Naive thymus-derived CD4-positive, alpha-beta T cell (primary cell): ENCODE measurements at places on chromosomes 5 and 9. TPM values are rescaled to one million over a fixed set of nuclear protein-coding genes. Genes with fewer than 3 reads are reported as not detected.

Gene WDR31
- 1.0 TPM for total RNA-seq

Gene FAM200C
- 0.94 TPM for total RNA-seq

Gene CAVIN4
- not detected for total RNA-seq

Gene SPINK6
- total RNA-seq, result not detected in 2 replicates

Gene PFN3
- total RNA-seq, result not detected

Gene PLPPR1
- total RNA-seq, result not detected

Gene CDK5RAP2
- total RNA-seq, result 66.7 TPM

Gene PHF24
- not detected in 2 replicates for total RNA-seq

Gene PCDHB7
- not detected in 2 replicates for total RNA-seq

GRCh38 chr9:10525972-10526371 is 86.8 kb downstream of the PTPRD start:
- H3K4me3 ChIP-seq, result no peak overlapping the region
- no peaks in the 10 kb centered on the region for H3K4me1 ChIP-seq
- H3K27ac ChIP-seq, result no peak overlapping the region
- DNase-seq, result no peak

GRCh38 chr9:95870352-95870751 is 5.1 kb upstream of the ERCC6L2 start:
- H3K36me3 ChIP-seq, result no peaks in the 10 kb centered on the region
- H3K4me3 ChIP-seq, result no peak overlapping the region
- DNase-seq, result no peak
- no peaks in the 10 kb centered on the region for H3K27me3 ChIP-seq

- no peaks in the 10 kb centered on the region for H3K4me1 ChIP-seq
- no peak for DNase-seq
- H3K36me3 ChIP-seq, result no peaks in the 10 kb centered on the region
- H3K4me3 ChIP-seq, result no peak overlapping the region
- H3K27me3 ChIP-seq, result no peaks in the 10 kb centered on the region
- no peak overlapping the region for H3K27ac ChIP-seq
Measured at GRCh38 chr9:84450029-84450428, 109.5 kb upstream of the SLC28A3 start.

DNA sequence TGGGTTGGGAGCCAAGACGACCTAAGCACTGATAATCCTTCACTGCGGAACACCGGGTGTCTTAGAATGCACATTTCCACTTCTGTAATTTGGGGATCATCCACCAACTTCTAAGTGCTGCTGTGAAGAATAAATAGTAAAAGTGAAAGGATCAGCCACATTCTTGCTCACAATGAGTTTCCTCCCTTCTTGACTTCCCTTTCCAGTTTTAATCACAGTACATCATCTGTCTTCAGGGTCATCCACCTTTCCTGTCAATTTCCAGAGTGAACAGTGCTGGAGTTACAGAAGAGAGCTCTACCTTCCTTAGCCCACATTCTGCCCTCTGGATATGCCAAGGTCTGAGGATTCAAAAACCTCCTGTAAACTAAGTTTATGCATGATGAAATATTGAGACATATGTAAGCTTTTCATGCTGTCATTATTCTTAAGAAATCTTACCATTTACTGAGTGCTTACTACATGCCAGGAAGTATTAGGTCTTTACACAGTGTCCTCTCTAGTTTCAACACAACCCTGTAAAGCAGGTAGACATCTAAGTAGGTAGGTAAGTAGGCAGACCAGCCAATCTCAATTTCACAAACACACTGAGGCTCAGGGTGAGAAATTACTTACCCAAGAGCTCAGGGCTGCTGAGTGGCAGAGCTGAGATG is 105.2 kb downstream of the CDK5RAP2 start:
- H3K27me3 ChIP-seq, result no peaks in the 10 kb centered on the region
- no peak for DNase-seq
- H3K27ac ChIP-seq, result no peak overlapping the region
- no peaks in the 10 kb centered on the region for H3K4me1 ChIP-seq

DNA sequence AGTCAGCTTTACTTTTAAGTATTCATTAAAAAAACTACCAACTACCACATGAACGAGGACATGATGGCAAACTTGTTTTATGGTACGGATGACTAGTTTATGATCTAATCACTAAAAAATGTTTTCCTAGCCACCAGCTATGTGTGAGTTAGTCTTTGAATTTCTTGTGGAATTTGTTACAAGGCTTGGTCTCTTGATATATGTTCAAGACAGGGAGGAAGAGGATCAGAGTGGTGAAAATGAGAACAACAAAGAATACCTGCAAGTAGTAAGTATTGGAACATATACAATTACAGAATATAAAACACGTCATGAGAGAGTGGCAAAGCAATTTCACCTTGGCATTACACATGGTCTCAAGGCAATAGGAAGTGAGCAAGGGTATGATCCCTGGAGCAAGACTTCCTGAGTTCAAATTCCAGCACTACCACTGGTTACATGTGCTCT is 548.6 kb upstream of the TLE4 start:
- H3K27me3 ChIP-seq, result no peaks in the 10 kb centered on the region
- H3K27ac ChIP-seq, result no peak overlapping the region
- no peaks in the 10 kb centered on the region for H3K36me3 ChIP-seq

DNA sequence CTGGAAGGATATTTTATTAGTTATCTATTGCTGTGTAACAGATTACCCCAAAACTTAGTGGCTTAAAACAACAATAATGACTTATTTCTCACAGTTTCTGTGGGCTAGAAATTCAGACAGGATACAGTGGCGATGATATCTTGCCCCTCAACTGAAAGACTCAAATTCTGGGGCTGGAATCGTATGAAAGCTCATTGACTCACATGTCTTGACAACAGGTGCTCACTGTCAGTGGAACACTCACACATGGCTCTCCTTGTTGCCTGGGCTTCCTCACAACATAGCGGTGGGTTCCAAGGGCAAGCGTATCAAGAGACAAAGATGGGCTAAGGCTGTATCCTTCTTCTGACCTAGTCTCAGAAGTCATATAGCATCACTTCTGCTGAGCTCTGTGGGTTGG is 3.7 kb upstream of the GNPDA1 start:
- H3K4me3 ChIP-seq, result no peak overlapping the region
- peak overlapping the region; percentile 63 for H3K27ac ChIP-seq
- no peaks in the 10 kb centered on the region for H3K36me3 ChIP-seq
- no peak for DNase-seq
- H3K27me3 ChIP-seq, result no peaks in the 10 kb centered on the region

GRCh38 chr5:65815161-65815560 is 93.2 kb downstream of the NLN start:
- no peak overlapping the region for H3K27ac ChIP-seq
- DNase-seq, result no peak
- H3K36me3 ChIP-seq, result no peaks in the 10 kb centered on the region

DNA sequence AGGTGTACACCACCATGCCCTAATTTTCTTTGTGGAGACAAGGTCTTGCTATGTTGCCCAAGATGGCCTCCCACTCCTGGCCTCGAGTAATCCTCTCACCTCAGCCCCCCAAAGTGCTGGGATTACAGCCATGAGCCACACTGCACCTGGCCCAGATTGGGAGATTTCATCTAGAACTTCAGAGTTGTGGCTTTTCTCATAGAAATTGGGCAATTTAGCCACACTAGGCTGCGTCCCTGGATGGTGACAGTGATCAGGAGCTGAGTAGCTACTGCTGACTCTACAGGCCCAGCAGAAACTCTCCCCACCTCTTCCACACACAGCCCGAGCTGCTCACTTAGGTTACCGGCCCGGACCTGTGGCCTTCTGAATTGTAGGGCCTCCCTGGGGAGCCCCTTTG is 7.7 kb downstream of the PFN3 start:
- no peak for DNase-seq
- H3K4me1 ChIP-seq, result peaks cover 27% of the 10 kb centered on the region
- H3K27me3 ChIP-seq, result no peaks in the 10 kb centered on the region
- H3K4me3 ChIP-seq, result no peak overlapping the region

GRCh38 chr5:7668161-7668560 is 182.8 kb downstream of the CFAP90 start:
- H3K27me3 ChIP-seq, result no peaks in the 10 kb centered on the region
- H3K4me1 ChIP-seq, result no peaks in the 10 kb centered on the region
- no peak overlapping the region for H3K4me3 ChIP-seq
- no peak overlapping the region for H3K27ac ChIP-seq
- DNase-seq, result no peak
- H3K36me3 ChIP-seq, result no peaks in the 10 kb centered on the region

DNA sequence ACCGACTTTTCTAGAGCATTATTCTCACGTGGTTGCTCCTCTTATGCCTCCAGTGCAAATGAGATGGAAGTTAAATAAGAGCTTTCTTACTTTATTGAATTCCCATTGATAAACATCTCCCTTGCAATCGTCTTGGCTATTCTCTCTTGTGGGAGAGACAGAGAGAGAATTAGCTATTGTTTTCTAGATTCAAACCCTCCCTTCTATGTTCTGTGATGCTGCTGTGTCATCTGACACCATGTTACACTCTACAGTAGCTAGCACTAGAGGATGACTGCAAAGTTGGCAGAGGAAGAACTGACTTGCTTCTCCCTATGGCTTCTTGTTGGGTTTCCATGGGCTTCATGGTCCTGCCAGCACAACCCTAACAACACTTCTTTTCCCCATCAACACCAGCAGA is 134.6 kb upstream of the RANBP3L start:
- no peaks in the 10 kb centered on the region for H3K27me3 ChIP-seq
- H3K4me3 ChIP-seq, result no peak overlapping the region
- no peaks in the 10 kb centered on the region for H3K4me1 ChIP-seq
- no peak overlapping the region for H3K27ac ChIP-seq
- DNase-seq, result no peak
- no peaks in the 10 kb centered on the region for H3K36me3 ChIP-seq

DNA sequence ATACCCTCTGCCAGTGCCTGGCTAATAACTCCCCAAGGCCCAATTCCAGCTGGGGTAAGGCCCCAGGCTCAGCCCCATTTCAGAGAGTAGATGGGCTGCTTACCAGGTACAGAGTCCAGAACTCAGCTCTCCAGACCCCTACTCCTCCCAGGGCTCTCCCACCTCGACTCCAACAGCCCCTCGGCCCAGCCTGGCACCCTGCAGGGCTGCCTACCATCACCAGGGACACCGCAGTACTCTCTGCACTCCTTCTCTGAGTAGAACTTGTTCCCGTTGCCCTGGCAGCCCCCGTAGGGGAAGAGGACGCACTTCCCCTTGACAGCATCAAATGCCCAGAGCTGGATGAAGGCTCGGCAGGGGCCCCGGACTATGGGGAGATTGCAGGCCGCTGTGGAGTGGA is 17.4 kb downstream of the AMBP start:
- no peak overlapping the region for H3K4me3 ChIP-seq
- no peak overlapping the region for H3K27ac ChIP-seq
- peaks cover 3% of the 10 kb centered on the region for H3K27me3 ChIP-seq
- no peak for DNase-seq
- H3K4me1 ChIP-seq, result no peaks in the 10 kb centered on the region

DNA sequence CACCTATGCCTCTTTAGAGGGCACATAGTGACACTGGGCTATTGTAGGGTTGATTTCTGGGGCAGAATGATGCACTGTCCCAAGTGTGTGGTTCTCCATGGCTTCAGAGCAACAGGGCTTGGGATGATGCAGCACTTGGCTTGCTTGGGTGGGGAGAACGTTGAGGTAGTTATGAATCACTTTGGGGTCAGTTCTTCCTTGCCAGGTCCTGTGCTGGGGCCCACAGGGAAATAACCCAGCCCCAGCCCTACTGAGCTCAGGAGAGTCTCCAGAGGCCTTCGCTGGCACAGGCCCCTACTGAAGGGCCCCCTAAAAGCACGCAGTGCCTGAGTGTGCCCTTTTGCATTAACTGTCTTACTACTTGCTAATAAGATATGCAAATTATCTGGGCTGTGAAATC is 24.2 kb downstream of the JADE2 start:
- no peak overlapping the region for H3K4me3 ChIP-seq
- H3K27ac ChIP-seq, result no peak overlapping the region
- H3K4me1 ChIP-seq, result peaks cover 28% of the 10 kb centered on the region
- no peak for DNase-seq
- H3K27me3 ChIP-seq, result no peaks in the 10 kb centered on the region

- peaks cover 22% of the 10 kb centered on the region for H3K4me1 ChIP-seq
- H3K27me3 ChIP-seq, result no peaks in the 10 kb centered on the region
- no peak overlapping the region for H3K27ac ChIP-seq
- H3K36me3 ChIP-seq, result peaks cover 3% of the 10 kb centered on the region
Measured at GRCh38 chr5:5430136-5430535, 7.7 kb downstream of the ICE1 start.

- no peak overlapping the region for H3K4me3 ChIP-seq
- H3K4me1 ChIP-seq, result peaks cover 14% of the 10 kb centered on the region
- no peaks in the 10 kb centered on the region for H3K36me3 ChIP-seq
- no peaks in the 10 kb centered on the region for H3K27me3 ChIP-seq
- no peak overlapping the region for H3K27ac ChIP-seq
Measured at GRCh38 chr9:114697951-114698351, 16.0 kb upstream of the TEX48 start.

DNA sequence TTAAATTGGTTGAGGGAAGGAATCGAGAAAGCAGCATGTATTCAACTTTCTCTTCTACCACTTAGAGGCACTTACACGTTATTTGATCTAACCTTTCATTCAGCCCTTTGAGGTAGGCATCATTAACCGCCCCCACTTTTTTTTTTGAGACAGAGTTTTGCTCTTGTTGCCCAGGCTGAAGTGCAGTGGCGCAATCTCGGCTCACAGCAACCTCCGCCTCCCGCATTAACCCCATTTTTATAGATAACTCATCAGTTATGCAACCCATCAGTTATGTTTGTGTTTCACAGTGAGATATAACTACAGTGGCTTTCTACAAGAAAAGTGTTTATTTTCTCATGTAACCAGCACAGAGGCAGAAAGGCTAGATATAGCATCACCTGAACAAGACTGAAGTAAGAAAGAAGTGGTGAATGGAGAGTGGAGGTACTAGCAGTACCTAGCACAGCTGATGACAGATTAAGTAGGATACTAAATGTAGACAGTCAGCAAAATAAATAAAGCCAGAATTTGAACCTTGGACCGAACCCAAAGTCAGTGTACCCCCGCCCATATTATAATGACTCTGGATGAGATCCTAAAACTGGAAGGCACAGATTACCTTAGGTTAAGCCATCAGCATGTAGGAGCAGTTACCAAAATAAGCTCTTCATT is 91.2 kb downstream of the PJA2 start:
- no peaks in the 10 kb centered on the region for H3K36me3 ChIP-seq
- H3K4me3 ChIP-seq, result no peak overlapping the region
- H3K27me3 ChIP-seq, result no peaks in the 10 kb centered on the region
- no peak overlapping the region for H3K27ac ChIP-seq
- DNase-seq, result no peak

- H3K4me1 ChIP-seq, result no peaks in the 10 kb centered on the region
- no peak for DNase-seq
- H3K27me3 ChIP-seq, result no peaks in the 10 kb centered on the region
- H3K4me3 ChIP-seq, result no peak overlapping the region
Measured at GRCh38 chr5:6185574-6185973, 192.8 kb downstream of the MED10 start.

- H3K36me3 ChIP-seq, result no peaks in the 10 kb centered on the region
- H3K4me1 ChIP-seq, result no peaks in the 10 kb centered on the region
Measured at GRCh38 chr5:159902444-159903121, 13.7 kb upstream of the ADRA1B start.

GRCh38 chr5:33840927-33841547 is 50.8 kb downstream of the ADAMTS12 start:
- H3K4me3 ChIP-seq, result no peak overlapping the region
- H3K4me1 ChIP-seq, result peaks cover 10% of the 10 kb centered on the region
- H3K27ac ChIP-seq, result no peak overlapping the region
- no peaks in the 10 kb centered on the region for H3K27me3 ChIP-seq
- no peak for DNase-seq
